Cerebellum (tissue), 4 donors: ENCODE measurements at places on chromosomes 16 and 17.
A peak's percentile ranks its signal among the peaks of the same experiment; 100 is the strongest.

DNA sequence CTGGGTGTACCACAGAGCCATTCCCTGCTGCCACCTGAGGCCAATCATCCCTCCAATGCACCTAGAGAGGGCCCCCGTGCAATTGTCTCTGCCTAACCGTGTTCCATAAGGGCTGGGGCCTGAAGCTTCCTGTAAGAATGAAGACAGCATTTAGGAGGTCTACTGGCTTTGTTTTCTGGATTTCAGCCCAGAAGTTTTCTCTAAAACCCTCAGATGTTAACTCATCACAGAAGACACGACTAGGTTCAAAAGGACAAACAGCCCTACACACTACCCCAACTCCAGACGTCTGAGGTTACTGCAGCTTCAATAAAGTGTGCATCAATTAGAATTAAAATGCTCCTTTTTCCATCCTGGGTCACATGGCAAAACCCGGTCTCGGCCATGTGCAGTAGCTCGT, 10.8 kb upstream of the DRG2 start:
- no peak for DNase-seq

- no peak for DNase-seq
Observed at GRCh38 chr17:80363518-80364090, 51.4 kb upstream of the ENDOV start.

- DNase-seq: no peak
Observed at GRCh38 chr16:80682421-80683070, 121.9 kb downstream of the CDYL2 start.

DNA sequence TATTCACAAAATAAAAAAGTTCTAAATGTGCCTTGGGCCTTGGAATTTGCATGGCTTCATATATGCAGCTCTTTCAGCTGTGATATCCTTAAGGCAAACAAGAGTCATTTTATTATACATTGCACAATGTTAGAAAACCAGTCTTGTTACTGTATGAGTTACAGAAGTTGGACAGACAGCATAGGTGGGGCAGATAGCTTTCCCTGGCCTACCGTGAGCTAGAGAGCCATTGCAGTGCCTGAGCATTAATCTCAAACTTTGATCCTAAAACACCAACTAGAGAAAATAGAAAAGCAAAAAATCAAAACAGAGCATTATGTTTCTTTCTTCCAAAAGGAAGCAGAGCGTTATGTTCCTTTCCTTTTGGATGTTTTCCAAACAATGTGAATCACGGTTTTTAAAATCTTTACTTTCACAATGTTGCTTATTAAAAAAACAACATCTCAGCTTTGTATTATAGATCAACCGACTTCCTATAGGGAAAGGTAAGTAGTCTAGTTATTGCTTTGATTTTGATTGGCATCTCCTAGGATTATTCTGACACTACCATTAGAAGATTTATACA, 32.2 kb downstream of the ARHGAP44 start:
- DNase-seq: no peak

GRCh38 chr16:73408716-73409115, 360.8 kb upstream of the ZFHX3 start:
- no peak for DNase-seq

GRCh38 chr16:47726031-47726675, 265.0 kb downstream of the PHKB start:
- DNase-seq: no peak

DNA sequence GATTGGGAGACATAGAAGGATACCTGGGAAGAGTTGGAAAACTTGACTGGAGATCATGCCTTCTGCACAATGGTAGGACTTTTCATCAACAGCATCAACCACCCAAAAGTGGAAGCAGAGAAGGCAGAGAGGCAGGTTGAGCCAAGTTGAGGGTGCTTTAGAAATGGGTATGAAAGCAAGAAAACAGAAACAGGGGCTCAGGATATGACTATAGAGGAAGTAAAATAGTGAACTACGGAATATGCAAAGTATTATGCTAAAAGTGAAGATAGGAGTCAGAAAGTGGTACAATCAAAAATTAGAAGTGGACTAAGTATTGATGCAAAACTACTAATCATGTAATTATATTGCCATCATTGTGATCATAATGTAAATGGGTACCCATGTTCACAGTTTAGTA, 16.1 kb upstream of the ARHGAP44 start:
- DNase-seq: no peak

GRCh38 chr16:89761304-89761922, 40.1 kb downstream of the ZNF276 start:
- DNase-seq: no peak

DNA sequence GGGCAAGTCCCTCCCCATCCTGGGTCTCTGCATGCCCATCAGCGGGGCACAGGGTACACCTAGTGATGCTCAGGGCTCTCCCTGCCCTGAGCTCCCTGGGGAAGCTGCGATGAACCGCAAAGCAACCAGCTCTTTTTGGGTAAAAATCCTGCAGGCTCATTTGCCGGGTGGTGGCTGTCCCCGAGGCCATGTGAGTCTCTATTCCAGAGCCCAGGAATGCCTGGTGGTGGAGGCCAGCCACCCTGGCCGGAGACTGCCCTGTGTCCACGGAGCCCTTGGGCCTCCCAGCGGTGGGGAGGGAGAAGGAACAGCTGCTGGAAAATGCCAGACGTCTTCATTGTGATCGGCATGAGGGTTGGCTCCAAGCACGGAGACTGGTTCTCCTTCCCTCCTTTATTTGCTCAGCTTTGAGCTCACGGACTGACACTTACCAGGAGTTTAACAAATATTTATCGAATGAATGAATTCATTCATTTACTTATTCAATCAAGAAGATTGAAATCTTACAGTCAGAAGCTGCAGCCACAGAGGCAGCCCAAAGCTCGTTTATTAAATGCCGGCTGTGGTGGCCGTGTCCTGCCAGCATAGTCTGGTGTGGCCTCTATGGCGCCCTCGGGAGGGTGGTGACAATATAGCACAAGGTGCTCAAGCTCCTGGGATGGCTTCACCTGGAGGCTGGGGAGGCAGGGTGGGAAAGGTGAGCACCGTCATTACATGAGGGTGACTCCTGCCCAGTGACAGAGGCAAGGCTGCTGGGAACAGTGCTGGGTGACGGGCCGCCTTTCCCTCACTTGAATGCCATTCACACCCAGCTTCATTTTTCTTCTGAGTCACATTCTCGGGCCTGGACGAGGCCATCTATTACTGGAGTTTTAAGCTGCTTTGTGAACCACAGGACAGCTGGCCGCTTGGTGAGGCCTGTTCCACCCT, 31.1 kb upstream of the JPH3 start:
- no peak for DNase-seq

- DNase-seq: no peak
Observed at GRCh38 chr16:3734758-3735221, 17.5 kb upstream of the TRAP1 start.

GRCh38 chr17:8164815-8165131, 2.0 kb upstream of the VAMP2 start:
- no peak for DNase-seq

GRCh38 chr16:1137604-1138003, 15.3 kb upstream of the CACNA1H start:
- no peak for DNase-seq

GRCh38 chr17:12856416-12856815, 67.1 kb downstream of the ARHGAP44 start:
- DNase-seq: no peak

DNA sequence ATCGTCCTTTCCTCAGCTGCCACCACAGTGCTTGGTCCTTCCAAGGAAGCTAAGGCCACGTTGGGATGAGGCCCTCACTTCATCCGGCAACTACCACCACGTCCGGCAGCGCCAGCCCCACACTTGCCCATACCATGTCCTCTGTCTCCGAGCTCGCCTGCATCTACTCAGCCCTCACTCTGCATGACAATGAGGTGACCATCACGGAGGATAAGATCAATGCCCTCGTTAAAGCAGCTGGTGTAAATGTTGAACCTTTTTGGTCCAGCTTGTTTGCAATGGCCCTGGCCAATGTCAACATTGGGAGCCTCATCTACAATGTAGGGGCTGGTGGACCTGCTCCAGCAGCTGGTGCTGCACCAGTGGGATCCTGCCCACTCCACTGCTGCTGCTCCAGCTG, 44.9 kb downstream of the TTC19 start:
- no peak for DNase-seq

- no peak for DNase-seq
Observed at GRCh38 chr16:27029525-27029924, 37.2 kb upstream of the C16orf82 start.

GRCh38 chr17:81516439-81516838, 3.8 kb upstream of the ACTG1 start:
- DNase-seq: no peak

DNA sequence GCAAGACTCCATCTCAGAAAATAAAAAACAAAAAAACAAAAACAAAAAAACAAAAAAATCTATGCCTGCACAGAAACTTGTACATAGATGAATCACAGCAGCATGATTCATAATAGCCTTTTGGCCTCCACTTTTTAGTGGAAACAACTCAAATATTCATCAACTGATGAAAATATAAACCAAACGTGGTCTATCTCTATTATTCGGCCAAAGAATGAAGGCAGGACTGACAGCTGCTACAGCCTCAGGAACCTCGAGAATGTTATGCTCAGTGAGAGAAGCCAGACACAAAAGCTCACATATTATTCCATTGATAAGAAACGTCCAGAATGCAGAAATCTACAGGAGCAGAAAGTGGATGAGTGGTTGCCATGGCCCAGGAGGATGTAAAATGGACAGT, 19.8 kb downstream of the PPL start:
- no peak for DNase-seq

- no peak for DNase-seq
Observed at GRCh38 chr16:89697161-89697615, 4.3 kb downstream of the SPATA2L start.

DNA sequence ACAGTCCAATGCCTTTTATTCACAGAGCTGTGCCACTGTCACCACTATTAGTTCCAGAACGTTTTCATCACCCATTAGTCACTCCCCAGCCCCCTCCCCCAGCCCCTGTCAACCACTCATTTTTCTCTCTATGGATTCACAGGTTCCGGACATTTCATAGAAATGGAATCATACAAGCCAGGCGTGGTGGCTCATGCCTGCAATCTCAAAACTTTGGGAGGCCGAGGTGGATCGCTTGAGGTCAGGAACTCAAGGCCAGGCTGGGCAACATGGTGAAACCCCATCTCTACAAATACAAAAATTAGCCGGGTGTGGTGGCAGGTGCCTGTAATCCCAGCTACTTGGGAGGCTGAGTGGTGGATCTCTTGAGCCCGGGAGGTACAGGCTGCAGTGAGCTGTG, 759 bp upstream of the PAM16 start:
- DNase-seq: no peak

DNA sequence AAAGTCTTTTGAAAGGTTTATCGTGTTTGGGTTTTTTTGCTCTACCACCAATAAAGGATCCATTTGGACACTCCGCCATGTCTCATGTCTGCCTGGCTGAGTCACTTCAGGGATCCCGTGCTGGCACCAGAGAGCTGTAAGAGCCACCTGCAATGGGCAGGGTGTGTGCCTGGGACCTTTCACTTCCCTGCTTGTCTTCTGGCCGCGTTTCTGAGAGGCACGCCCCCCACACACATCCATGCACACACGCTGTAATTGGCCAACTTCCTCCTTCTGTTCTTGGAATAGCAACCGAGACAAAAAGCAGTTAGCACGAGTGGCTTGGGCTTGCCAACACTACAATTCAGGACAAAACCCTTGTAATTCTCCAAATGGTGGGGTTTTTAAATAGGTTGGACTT, 9.8 kb upstream of the SOST start:
- no peak for DNase-seq

DNA sequence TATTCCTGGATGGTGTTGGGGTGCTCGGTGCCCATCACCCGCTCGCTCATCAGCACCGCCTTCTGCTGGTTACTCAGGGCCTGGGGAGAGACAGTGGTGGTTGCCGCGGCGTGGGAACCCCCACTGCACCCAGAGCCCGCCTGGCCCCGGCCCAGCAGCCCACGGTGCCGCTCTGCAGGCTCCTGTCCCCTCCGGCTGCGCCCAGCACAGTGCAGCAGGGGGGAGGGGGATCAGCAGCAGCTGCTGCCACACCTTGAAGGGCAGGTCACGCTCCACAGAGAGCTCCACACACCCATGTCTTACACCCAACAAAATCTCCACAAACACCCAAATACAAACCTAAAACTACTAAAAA, 18.8 kb downstream of the CLUH start:
- DNase-seq: no peak

DNA sequence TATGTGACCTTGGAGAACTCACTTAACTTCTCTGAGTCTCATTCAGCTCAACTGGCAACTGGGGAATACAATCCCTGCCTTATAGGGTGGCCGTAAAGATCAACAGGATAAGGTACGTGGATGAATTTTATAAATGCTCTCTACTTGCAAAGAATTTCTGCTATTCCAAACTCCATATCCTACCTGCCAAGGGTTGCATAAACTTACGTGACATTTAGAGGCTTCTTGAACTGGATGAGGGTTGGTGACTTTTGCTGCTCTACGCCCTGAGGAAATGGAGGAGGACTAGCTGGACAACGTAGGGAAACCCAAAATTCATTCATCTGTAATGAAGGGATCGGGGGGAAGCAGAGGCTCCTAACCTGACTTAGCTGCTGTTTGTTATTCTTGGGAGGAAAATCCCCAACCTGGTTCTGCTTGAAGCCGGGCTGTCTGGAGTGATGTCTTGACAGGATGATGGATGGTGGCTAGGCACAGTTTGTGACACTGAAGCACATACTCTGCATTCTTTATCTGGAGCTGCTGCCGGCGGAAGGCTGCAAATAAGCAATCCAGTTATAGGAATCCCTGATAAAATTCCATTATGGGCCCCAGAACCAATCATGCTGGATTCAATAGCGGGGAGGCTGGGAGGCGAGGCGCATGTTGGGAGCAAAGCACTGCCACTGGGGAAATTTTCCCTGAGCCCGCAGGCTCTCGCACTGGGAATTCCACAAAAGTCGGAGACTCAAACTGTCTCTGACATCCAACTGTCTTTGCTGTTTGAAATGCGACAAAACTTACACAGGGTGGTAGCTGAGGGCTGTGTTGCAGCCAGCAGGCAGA, 94.7 kb upstream of the SDK2 start:
- DNase-seq: no peak

GRCh38 chr17:76681222-76682137, 29.3 kb downstream of the MXRA7 start:
- DNase-seq: peak; percentile 65

- DNase-seq: no peak
Observed at GRCh38 chr17:10123093-10123492, 75.3 kb downstream of the GAS7 start.

- no peak for DNase-seq
Observed at GRCh38 chr16:88458039-88458772, 5.1 kb downstream of the ZFPM1 start.

DNA sequence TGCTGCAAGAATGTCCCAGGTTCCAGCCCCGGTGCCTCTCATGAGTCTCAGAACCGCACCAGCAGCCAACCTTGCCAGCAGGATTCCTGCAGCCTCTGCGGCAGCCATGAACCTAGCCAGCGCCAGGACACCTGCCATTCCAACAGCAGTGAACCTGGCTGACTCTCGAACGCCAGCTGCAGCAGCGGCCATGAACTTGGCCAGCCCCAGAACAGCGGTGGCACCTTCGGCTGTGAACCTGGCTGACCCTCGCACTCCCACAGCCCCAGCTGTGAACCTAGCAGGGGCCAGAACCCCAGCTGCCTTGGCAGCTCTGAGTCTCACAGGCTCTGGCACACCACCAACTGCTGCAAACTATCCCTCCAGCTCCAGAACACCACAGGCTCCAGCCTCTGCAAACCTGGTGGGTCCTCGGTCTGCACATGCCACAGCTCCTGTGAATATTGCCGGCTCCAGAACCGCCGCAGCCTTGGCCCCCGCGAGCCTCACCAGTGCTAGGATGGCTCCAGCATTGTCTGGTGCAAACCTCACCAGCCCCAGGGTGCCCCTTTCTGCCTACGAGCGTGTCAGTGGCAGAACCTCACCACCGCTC, 9.8 kb downstream of the ELOB start:
- no peak for DNase-seq
